Lower leg skin (tissue), 4 donors: ENCODE measurements at places on chromosomes 12 and 14. TPM values are rescaled to one million over a fixed set of nuclear protein-coding genes. Genes with fewer than 3 reads are reported as not detected.

The TAS2R42 gene
- not detected for total RNA-seq

The TNFAIP2 gene
- total RNA-seq: 33.6 TPM

The OR4E1 gene
- total RNA-seq: not detected

The LRP1-AS gene
- not detected for total RNA-seq

The RASAL1 gene
- 39.3 TPM for total RNA-seq

The GCN1 gene
- total RNA-seq: 115 TPM

The TRHDE gene
- 0.49 TPM for total RNA-seq

The SOX5 gene
- 23.7 TPM for total RNA-seq

The OR4E2 gene
- not detected for total RNA-seq

The RASSF8 gene
- total RNA-seq: 20.7 TPM
